Hair follicle dermal papilla cell (primary cell): ENCODE measurements at places on chromosomes 13 and 19. TPM values are rescaled to one million over a fixed set of nuclear protein-coding genes. Genes with fewer than 3 reads are reported as not detected.

The ZNF296 gene
- 0.32 and 0.36 TPM in 2 replicates for total RNA-seq

The DPF1 gene
- total RNA-seq, result 0.61 and 2.3 TPM in 2 replicates

The CCDC70 gene
- total RNA-seq, result not detected in 2 replicates

The CEACAM3 gene
- total RNA-seq, result not detected in 2 replicates
